Mesangial cell (primary cell): ENCODE measurements at places on chromosomes 11 and 22. TPM values are rescaled to one million over a fixed set of nuclear protein-coding genes. Genes with fewer than 3 reads are reported as not detected.

Gene PKP3
- total RNA-seq = 3.3 and 8.2 TPM in 2 replicates

Gene PES1
- 55.5 and 80.2 TPM in 2 replicates for total RNA-seq

Gene MPEG1
- not detected in 2 replicates for total RNA-seq

Gene APOBEC3G
- 1.6 and 10.9 TPM in 2 replicates for total RNA-seq

Gene C11orf65
- total RNA-seq = 0.13 and 1.6 TPM in 2 replicates

Gene BTG4
- total RNA-seq = 0.16 TPM in 1 of 2 replicates, not detected in the other

Gene CECR2
- 0.98 and 6.3 TPM in 2 replicates for total RNA-seq

Gene NXPE1
- total RNA-seq = not detected in 2 replicates

Gene PYGM
- 0.16 and 2.3 TPM in 2 replicates for total RNA-seq

Gene UEVLD
- 12.3 and 17.8 TPM in 2 replicates for total RNA-seq

Gene OR10D3
- total RNA-seq = not detected in 2 replicates
